Epithelial cell of proximal tubule (primary cell): ENCODE measurements at places on chromosomes 12 and 14. TPM values are rescaled to one million over a fixed set of nuclear protein-coding genes. Genes with fewer than 3 reads are reported as not detected.

- no peak for DNase-seq
Measured at GRCh38 chr14:51593397-51593796, 58.3 kb upstream of the FRMD6 start.

Gene RAN
- 614 and 901 TPM in 2 replicates for total RNA-seq

Gene IRAK3
- total RNA-seq, result 0.81 and 1.9 TPM in 2 replicates

DNA sequence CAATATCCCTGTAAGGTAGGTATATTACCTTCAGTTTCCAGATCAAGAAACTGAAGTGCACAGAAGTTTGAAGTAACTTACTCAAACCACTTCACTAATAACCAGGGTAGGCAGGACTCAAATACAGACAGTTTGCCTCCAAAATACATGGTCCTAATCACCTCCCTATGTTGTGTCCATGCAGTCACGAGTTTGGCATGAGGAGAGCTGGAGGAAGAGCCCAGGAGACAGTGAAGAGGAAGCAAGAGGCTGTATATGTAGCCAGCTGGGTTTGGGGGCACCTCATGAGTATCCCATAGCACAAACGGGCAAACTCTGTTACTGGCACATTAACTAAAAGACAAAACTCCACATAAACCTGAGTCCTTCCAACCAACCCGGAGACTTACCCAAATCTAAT, 79.2 kb downstream of the DUSP16 start:
- DNase-seq, result no peak

GRCh38 chr12:27840229-27840999, 60.4 kb upstream of the MANSC4 start:
- no peak for DNase-seq

DNA sequence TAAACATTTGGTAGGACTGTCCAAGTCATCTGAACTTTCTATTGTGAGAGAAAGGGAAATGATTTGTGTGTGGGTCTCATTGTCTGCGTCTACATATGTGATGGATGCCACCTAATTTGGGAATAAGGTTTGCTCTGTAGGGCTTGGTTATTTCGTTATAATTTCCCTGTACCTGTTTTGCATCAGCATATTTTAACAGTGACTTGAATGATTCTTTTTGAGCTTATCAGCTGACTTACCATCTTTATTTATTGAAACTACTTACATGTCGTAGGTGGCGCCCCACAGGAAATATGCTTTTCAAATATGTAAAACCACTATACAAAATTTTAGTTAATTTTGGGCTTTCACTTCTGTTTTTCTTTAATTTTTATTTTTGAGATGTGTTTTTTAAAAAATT, 56.5 kb upstream of the BCAT1 start:
- no peak for DNase-seq

DNA sequence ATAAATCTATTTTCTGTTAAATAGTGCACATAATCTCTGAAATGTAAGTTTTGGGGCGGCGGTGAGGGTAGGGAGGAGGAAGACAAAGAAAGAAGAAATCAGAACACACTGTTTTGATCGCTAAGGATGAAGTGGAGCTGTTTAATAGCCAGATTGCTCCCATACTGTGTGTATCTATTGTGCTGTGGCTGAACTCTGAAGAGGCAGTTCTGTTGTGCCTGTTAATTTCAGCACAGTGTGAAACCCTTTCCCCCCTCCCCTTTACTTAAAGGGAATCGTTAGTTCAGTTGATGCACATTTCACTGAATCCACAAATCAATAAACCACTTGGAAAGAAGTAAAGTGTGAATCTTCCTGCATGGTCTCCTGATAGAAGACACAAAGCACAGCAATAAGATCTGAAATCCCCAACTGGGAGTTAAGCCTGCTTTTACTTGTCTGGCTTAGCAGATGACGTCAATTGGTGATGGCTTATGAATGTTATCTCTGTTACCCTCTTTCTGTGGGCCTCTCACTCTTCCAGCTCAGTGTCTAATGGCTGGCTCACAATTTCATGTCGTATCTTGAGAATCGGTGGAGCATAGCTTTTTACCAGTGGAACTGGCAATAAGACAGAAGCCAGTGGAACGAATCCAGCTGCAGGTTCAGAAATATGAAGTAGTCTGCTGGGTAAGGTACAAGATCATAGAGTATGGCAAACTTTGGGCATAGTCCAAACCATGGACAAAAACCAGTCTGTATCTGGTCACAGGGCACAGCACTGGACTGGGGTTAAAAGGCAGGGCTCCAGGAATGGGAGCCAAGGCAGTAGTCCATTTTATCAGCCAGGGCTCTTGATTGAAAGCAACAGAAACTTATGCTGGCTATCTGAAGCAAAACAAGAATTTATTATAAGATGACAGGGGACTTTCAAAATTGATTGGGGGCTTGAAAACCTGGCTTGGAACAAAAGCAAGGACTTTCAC, 413.5 kb upstream of the SEL1L start:
- no peak for DNase-seq

- DNase-seq, result no peak
Measured at GRCh38 chr12:64323476-64324225, 66.9 kb downstream of the C12orf56 start.

GRCh38 chr14:88790501-88791251, 2.1 kb downstream of the EML5 start:
- DNase-seq, result no peak

Gene SPIC
- not detected in 2 replicates for total RNA-seq

DNA sequence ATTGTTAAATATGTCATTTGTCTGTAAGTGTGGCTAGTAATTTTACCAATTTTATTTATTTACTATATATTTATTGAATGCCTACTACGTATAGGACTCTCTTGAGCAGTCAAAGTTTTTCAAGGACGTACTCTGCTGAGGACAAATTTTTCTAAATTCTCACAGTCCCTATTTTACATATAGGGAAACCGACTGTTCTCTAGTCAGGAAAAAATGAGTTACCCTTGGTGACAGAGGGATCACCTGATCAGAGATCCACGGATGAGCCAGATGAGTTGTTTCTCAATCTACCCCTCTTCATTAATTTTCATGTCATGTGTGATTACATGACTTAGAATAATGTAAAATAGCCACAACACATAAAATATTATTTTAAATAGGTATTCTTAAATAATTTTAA, 96.2 kb upstream of the SLC38A2 start:
- DNase-seq, result no peak

Gene CPNE6
- total RNA-seq, result not detected in 2 replicates

DNA sequence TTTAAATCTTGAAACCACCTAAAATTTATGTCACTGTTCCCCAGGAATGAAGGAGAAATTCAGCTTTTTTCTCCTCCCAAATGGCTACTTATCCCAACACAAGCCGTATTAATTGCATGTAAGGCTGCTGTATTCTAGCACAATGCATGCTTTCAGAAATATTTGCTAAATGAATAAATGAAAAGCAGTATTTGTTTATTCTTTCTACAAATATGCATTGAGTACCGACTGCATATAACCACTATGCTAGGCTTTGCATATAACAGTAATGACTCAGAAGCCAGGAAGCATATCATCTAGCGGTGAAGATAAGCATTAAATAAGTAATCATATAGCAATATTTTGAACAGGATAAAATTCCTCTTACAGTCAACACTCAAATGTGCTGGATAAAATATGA, 5.7 kb upstream of the LRR1 start:
- no peak for DNase-seq

DNA sequence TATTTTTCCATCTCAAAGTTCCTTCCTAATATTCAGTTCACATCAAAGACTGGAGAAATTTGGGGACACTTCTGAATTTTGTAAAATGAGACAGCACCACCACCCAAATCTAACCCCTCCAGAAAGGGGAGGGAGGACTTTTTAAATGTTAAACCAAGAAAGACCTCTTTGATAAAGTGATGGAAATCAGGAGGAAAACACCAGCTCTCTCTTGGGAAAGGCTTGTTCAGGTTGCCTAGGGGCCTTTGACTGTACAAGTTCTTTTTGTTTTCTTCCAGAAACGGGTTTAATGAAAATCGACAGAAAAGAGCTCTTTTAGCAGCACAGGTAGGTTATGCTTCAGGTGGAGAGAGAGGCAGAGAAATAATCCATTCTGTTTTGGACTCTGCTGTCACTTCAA, 112.3 kb downstream of the OTOGL start:
- no peak for DNase-seq

Gene KRT3
- 0.06 TPM in 1 of 2 replicates, not detected in the other for total RNA-seq

Gene ABCD2
- not detected in 2 replicates for total RNA-seq

- DNase-seq, result no peak
Measured at GRCh38 chr12:29103539-29103974, 45.5 kb upstream of the FAR2 start.

- no peak for DNase-seq
Measured at GRCh38 chr14:105366386-105367074, 31.8 kb upstream of the TEX22 start.
